ENCODE measurements at places on chromosomes 12 and 14.
A peak's percentile ranks its signal among the peaks of the same experiment; 100 is the strongest.

- DNase-seq = no peak
Measured at GRCh38 chr12:104460041-104460719, 3.4 kb downstream of the CHST11 start.

GRCh38 chr12:52168019-52168717 lies 23.6 kb downstream of the KRT80 start:
- peak; percentile 22 for DNase-seq

GRCh38 chr12:27179400-27180214 lies 64.5 kb upstream of the STK38L start:
- peak; percentile 73 for DNase-seq

DNA sequence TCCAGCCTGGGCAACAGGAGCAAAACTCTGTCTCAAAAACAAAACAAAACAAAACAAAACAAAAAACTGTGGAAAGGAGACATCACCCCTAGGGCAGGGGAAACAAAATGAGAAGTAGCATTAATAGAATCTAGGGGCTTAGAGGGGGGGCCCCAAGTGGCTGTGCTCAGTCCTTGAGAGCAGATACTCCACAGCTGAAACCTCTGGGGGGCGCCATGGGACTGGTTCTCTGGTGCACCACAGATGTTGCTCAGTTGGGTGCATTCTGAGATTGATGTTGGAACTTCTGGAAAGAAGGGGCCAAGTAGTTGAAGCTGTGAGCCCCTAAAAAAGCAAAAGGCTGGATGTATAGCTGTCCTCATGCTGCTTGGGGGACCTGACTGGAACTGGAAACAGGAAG lies 11.8 kb upstream of the SYNE2 start:
- DNase-seq = peak; percentile 5
